ENCODE measurements at places on chromosomes 3 and 15.

GRCh38 chr3:15601399-15602145 is at the start of the genes BTD and HACL1:
TSS of gene BTD (plus strand) at chr3:15601745. CDS start at chr3:15635440, 33,695 bp downstream.
TSS of gene HACL1 (minus strand) at chr3:15601569. CDS start at chr3:15601463, 106 bp downstream.
- DNase-seq: peak; percentile 98

GRCh38 chr3:84885199-84885882 is 73.4 kb upstream of the CADM2 start:
- no peak for DNase-seq

DNA sequence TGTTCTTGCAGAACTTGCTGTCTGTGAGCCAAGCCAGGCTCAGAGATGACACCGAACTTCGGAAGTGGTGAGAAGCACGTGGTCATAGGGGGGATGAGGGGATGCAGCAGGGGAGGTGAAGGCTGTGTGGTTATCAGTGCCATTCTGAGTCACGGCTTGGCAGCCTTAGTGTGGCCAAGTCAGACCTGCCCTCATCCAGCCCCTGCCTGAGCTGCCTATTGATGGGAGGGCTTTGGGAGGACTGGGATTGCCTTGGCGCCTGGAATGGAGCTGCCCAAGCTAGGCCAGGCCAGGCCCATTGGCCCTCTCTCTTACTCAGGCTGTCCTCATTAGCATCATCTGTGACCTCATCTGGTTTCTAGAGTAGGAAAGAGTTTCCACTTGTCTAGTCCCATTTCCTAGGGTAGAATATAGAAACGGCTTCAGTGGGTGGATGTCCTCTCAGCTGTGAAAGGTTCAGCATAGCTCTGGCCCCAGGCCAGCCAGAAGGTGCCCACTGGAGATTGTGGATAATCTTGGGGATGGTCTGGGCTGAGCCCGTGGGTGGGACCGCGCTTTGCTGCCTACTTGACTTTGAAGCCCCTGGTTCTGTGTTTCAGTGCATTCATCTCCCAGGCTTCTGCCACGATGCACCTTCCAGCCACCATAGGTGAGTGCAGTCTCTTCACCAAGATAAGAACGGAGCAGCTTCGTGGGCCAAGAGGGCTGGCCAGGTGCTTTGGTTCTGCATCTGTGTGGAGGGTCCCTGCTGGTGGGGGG is 7.2 kb downstream of the FAH start:
- peak; percentile 89 for DNase-seq

GRCh38 chr3:154275292-154275691 is 49.0 kb downstream of the DHX36 start:
- no peak for DNase-seq

DNA sequence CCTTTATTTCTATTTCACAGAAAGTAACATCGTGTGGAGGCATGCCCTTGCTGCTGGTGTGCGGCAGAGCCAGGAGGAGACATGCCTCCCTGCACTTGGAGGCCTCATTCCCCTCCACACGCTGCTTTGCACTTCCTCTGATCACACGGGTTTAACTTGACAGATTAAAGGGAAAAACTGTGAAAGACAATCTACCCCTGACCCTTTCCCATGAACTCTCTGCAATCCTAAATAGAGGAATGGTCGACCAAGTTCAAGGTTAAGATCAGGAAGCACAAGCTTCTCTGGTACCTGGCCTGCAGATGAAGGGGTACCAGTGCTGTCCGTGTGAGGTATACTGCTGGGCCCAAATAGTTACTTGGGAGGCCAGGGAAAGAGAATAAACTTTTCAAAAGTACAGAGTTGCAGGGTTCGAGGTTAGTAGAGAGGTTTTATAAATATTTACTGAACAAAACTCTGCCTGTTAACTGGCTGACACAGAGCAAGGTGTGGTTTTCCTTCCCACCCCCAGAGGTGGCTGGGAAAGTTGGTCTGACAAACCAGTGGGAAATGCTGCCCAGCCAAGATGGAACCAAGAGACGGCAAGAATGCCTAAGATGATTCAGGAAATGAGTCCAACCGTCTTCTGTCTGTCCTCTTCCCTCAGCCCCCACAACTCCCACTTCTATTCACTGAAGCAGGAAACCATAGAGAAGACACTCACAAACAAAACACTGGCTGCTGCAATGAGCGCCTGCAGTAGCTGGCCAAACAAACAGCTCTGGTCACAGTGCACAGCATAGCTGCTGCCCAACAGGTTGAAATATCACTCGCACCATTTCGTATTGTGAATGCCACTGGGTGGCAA is 79.6 kb downstream of the IGF2BP2 start:
- peak; percentile 94 for DNase-seq

GRCh38 chr15:55696221-55696620 is 46.7 kb downstream of the PRTG start:
- DNase-seq: no peak

GRCh38 chr3:179324270-179324754 is 1.5 kb downstream of the ZNF639 start:
- DNase-seq: peak; percentile 62

DNA sequence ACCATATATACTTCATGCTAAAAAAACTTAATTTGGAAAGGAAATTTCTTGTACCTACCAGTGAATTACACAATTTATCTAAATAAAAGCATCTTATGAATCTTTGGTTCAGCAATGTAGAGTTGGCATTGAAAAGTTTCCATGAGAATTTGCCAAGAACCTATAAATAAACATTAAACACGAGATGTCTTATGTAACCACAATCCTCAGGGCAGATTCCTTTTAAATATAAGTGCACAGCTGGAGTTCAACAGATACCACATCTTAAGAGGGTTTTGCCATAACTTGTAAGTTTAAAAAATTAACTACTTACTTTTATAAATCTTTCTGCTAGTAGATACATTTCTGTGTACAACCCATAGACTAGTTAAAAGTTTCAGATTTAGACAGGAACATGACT is 499.3 kb upstream of the ARRDC4 start:
- no peak for DNase-seq

DNA sequence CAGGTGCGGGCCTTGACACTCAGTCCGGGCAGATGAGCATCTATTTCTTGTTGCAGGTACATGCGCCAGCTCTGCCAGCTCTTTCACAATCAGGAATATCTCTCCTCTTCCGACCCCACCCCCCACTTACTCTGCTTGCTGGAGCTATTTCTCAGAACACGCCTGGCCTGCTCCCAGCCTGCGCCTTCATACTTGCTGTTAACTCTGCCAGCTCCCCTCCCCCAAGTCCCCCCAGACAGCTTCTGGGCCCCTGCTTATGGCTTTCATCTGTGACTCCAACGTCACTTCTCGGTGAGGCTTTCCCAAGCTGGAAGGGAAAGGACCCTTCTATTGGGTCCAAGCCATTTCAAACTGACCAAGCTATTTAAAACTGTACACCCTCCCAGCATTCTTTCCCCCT is 15.2 kb downstream of the MAGEF1 start:
- no peak for DNase-seq

- DNase-seq: no peak
Observed at GRCh38 chr3:11095932-11096265, 58.4 kb upstream of the HRH1 start.

DNA sequence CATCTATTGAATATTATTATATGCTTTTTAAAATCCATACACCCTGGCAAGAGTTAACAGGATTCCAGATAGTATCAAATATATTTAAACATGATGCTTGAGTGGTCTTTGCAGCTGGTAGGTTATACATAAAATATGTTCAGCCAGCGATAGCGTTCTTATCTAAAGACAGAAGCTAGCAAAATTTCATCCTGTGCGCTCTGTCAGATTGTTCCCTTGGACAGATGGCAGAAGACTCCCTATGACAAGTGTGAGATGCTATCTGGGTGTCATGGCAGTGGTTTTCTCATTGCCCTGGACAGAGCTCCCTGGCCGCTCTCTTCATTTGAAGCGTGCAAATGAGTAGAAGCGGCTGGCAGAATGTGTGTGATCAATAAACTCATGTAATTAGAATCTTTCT is 175.2 kb upstream of the SOX14 start:
- no peak for DNase-seq

- peak; percentile 88 for DNase-seq
Observed at GRCh38 chr3:53236112-53236841, 19.5 kb downstream of the TKT start.

DNA sequence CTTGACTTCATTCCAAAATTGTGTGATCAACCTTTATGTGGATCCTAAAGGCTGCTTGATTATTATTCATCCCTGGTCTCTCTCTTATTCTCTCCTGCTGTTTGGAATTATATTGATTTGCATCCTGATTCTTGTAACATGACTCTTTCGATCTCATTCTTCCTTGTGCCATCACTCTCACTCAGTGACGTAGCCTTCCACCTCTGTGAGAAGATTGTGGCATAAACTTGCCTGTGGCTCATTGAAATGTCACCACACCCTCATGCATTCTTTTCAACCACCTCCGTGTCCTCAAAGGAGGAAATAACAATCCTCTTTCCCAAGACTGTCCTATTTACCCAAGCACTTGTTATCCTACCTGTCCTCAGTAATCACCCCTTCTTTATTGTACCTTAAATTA is 41.3 kb upstream of the GCNT3 start:
- no peak for DNase-seq

GRCh38 chr3:112777811-112778210 is 68.9 kb downstream of the CD200R1L start:
- DNase-seq: no peak

- no peak for DNase-seq
Observed at GRCh38 chr3:57731311-57731710, 24.8 kb upstream of the SLMAP start.

GRCh38 chr15:100981086-100981485 is 61.9 kb downstream of the LRRK1 start:
- DNase-seq: no peak

DNA sequence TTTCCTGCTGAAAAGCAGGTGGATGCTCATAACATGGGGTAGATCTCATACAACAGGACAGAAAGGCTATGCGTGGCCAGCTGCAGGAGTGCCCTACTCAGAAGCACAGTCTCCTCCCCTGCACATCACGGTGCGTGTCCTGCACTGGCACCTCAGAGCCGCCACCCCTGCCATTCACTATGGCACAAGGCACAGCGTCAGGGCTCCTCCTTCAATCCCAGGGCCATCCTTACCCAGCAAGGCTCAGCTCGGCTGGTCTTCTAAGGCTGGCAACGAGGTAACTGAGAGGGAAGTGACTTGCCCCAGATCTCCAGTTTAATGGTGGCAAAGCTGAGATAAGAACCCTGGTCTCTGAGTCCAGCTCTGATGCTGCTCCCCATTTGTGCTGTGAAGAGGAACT is 97.1 kb downstream of the CPN2 start:
- no peak for DNase-seq

GRCh38 chr15:33754242-33754641 is 214.1 kb upstream of the CHRM5 start:
- DNase-seq: no peak

- DNase-seq: no peak
Observed at GRCh38 chr3:38345879-38346586, 552 bp upstream of the XYLB start.

GRCh38 chr3:46297658-46298423 is 55.6 kb downstream of the CCR3 start:
- DNase-seq: peak; percentile 25

- DNase-seq: no peak
Observed at GRCh38 chr3:171556574-171557145, 96.5 kb upstream of the TNIK start.

- DNase-seq: no peak
Observed at GRCh38 chr3:179771797-179772196, 119.0 kb downstream of the USP13 start.

DNA sequence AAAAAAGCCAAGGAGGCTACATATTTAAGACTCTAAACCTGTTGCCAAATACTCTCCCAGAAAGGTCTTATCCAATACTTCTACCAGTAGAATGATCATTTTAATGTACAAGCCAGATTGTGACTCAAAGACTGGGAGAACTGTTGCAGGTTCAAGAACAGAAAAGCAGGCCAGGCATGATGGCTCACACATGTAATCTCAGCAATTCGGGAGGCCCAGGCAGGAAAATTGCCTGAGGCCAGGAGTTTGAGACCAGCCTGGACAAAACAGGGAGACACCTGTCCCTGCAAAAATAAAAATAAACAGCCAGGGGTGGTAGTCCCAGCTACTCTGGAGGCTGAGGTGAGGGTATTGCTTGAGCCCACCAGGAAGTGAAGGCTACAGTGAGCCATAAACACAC is 17.8 kb upstream of the THUMPD3 start:
- no peak for DNase-seq

DNA sequence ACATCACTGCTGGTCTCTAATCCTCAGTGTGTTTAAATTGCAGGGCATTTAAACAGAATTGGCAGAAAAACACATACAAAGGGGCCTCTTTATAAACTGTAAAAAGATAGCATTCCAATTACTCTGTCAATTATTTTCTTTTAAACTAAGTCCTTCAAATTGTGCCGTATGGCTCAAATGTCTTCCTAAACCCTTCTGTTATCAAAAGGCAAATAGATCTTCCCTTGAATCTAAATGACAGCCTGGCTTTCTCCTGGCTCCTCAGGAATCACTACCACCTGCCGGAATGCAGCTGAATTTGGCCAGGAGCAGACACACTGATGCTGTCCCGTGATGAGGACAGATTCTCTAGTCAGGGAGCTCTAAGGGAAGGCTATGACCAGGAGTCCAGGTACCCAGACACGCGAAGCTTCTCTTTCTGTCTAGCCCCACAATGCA is 85.6 kb downstream of the IGF2BP2 start:
- DNase-seq: no peak

GRCh38 chr3:58528629-58529028 is 8.4 kb downstream of the ACOX2 start:
- DNase-seq: peak; percentile 42

DNA sequence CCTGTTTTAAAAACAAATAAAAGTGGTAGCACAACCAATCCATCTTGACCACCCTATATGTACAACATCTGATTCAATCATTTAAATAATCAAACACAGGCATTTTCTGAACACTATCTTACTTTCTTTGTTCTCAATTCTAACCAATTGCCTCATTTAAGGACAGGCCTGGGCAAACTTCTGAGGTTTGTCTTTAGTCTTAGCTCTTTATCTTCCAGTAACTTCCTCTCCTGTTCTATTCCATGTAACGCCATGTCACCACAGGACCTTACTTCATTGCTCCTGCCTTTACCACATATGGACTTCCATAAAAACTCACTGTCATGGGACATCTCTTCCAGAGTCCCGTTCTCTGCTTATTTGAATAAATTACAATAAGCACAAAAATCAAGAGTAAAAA is 14.9 kb downstream of the HDGFL3 start:
- no peak for DNase-seq

DNA sequence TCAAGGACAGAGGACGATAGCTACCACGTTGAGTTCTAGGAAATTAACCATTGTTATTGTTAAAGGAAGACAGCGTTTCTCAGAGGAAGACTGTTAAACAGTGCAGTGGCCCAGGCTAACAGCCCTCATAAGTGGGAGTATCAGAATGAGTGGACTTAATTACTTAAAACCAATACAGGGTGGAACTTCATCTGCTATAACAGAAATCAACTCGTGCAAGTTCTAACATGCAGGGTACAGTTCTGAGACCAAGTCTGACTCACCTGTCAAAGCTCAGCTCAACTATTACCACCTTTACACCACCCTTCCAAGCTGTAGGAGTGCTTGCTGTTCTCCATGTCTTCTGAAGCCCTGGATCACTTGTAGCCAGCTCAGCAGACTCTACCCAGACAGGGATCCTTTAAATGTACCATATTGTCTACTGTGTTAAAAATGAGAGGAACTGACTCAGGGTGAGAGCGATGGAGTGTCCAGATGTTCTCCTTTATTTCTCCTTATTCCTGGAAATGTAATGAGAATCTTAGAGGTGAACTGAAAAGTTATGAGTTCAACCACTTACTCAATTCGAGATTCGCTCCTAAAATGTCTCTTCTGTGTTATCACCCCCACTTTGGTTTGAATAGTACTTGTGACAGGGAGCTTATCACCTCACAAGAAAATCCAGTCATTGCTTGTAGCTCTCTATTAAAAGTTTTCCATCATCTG is 26.5 kb downstream of the CD86 start:
- no peak for DNase-seq

GRCh38 chr15:45594319-45594718 is 7.1 kb downstream of the BLOC1S6 start:
- DNase-seq: no peak

- DNase-seq: no peak
Observed at GRCh38 chr3:149947231-149947630, 23.5 kb downstream of the PFN2 start.

All from fibroblast of mammary gland (primary cell).